GM06990 (cell line): ENCODE measurements at places on chromosomes 6 and 20.

- DNase-seq: no peak
Measured at GRCh38 chr20:35700625-35701148, 1.5 kb downstream of the ROMO1 start.

DNA sequence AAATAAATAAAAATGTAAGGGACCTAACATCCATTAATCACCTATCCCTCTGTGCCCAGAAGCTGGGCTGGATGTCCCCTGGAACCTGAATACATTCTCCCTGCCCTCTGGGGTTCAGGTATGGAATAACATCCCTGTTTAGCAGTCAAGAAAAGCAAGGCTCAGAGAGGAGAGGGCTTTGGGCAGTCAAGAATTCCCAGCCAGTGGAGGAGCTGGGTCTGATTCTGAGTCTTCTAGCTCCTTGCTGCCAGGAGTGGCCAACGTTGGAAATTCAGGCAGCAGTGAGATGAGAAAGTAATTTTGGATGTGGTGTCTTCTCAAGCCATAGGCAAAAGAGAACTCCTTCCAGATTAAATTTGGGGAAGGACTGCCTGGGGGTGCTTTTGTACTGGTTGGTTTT is 42.6 kb upstream of the ZNFX1 start:
- no peak for DNase-seq

DNA sequence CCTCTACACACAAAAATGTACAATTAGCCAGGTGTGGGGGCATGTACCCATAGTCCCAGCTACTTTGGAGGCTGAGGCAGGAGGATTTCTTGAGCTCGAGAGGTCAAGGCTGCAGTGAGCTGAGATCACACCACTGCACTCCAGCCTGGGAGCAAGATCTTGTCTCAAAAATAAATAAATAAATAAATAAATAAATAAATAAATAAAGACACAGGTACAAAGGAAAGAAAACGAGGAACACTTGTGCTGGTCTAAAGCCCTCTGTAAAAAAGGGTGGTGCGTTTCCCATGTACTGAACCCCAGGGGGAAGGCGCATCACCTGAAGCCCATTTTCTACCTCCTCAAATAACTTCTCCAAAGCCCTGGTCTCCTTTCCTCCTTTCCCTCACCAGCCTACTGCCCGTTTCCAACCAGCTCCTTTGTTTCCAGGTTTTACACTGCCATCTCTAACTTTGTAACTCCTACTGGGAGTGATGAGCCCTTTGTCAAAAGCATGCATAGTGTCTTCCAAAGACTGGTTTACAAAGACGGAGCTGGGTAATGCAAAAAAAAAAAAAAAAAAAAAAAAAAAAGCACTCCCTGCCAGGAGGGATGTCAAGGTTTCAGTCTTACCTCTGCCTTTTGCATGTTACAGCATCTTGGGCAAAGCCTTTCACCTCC is 81.5 kb upstream of the SOX4 start:
- DNase-seq: no peak

GRCh38 chr20:24006626-24007025 is 18.0 kb upstream of the GGTLC1 start:
- DNase-seq: no peak

GRCh38 chr20:37480919-37481318 is 40.1 kb upstream of the NNAT start:
- DNase-seq: no peak

GRCh38 chr6:33199687-33200218 is 712 bp downstream of the RXRB start:
- DNase-seq: peak; percentile 87

GRCh38 chr6:108838101-108838717 is 10.0 kb upstream of the ARMC2 start:
- DNase-seq: no peak

DNA sequence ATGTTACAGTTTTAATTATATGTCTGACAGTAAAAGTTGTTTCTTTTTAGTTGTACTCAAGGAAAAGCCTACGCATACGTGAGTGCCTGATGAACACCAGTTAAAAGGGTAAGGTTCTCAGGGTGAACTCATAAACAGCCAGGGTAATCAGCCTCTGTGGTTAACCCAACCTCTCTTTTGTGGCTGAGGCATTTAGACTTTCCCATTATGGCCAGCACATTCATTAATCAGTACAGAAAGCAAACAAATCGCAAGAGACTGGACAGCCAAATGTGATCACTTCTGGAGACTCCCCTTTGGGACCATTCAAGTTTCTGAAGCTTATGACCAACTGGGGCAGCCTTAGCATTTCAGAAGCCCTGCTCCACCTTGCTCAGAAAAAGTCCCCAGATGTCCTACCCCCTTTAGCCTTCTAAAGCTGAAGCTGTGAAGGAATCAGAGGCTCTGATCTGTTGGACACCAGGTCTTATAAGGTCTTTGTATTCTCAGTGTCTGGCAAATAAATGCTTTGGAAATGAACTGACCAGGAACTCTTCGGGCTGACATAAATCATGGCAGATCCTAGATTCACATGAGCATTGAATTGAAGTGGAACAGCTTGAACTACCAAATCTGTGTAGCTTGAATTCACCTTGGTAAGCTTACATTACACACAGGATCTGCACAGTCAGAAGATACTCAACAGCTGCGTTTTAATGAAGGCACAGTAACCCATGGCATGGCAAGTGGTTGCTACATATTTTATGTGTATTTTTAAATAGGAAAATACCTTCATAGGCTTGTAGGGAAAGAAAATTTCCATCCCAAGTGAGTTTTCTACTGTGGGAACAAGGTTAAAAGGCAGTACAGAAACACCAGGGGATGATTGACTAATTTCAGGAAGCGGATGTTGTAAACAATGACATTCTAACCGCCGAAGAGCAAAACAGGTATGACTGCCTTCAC is 18.7 kb downstream of the IL20RA start:
- DNase-seq: no peak

- no peak for DNase-seq
Measured at GRCh38 chr6:128569732-128570679, 49.6 kb upstream of the PTPRK start.

- no peak for DNase-seq
Measured at GRCh38 chr6:52144196-52145076, 41.7 kb upstream of the IL17A start.

DNA sequence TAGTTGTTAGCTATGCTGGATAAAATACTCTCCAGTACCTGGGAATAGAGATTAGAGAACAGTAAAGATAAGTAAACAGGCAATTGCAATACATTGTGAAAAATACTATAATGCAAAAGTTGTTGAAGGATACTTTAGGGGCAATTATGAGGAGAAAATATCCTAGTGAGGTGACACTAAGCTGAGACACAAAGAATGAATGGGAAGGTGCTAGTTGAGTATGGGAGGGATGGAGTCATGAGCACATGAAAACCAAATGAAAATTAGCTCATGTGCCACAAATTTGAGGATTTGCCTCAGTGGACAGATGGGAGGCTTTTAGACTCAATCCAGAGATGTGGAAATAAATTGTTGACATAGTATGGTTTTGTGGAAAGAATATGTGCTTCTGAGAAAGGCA is 370.5 kb upstream of the MMS22L start:
- no peak for DNase-seq

GRCh38 chr20:21804802-21805201 is 99.3 kb downstream of the PAX1 start:
- DNase-seq: no peak

DNA sequence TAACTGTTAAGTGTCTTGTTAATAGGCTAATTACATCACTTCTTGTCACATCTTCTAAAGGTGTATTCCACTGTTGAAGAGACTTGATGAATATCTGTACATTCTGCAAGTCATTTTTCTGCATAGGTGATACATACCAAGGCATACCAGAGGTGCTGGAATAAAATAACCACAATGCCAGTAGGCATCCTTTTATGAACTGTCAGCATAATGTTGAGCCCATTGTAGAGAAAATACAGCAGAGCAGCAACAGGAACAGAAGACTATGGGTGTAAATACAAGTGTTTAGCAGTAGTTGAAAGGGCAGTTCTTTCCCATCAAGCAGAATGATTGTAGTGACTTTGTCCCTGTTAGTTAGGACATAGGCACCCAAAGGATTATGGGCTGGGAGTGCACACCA is 44.4 kb upstream of the ZNF337 start:
- DNase-seq: no peak

DNA sequence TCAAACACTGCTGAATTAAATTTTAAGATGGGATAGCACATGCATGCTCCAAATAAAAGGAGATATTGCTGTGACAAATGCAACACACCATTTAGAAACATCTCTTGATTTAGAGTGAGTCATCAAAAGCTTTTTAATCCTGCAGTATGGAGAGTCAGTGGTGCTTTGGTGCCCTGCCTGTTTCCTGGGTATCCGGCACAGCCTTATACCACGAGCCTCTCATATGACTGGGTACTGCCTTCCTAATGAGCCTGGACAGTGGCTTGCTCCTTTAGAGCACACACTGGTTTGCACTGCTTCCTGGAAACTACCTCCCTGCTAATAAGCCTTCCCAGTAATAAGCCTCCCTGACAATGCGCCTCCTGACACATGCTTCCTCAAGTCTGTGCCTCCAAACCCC is 65.3 kb upstream of the KCNK16 start:
- DNase-seq: no peak

DNA sequence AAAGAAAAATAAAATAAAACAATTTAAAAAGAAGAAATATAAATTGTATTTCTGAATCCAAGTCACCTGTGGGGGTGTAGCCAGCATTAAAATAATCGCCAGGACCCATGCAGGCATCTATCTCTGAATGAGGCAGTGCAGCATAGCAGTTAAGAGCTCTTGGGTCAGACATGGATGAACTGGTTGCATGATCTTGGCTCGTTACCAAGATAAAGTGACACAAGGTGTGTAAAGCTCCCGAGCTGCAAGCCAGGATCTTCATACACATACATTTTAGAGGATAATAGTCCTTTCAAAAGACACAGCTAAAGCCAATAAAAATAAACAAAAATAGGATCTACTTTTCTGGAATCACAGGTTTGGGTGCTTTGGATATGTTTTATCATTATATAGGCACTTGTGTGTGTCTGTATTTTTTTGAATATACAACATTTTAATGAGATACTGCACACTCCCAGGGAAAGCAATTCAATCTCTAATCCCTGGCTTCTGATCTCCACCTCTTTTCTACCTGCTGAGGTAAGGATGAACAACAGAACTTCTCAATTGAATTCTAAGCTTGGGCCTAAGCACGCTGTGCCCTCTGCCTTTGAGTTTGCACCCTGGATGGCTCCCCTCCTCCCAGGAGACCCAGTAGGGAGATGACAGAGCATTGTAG is 8.9 kb downstream of the TRIM10 start:
- no peak for DNase-seq

GRCh38 chr6:736657-737446 is 43.9 kb upstream of the EXOC2 start:
- no peak for DNase-seq

GRCh38 chr6:110542311-110543024 is 66.1 kb upstream of the SLC22A16 start:
- DNase-seq: no peak

DNA sequence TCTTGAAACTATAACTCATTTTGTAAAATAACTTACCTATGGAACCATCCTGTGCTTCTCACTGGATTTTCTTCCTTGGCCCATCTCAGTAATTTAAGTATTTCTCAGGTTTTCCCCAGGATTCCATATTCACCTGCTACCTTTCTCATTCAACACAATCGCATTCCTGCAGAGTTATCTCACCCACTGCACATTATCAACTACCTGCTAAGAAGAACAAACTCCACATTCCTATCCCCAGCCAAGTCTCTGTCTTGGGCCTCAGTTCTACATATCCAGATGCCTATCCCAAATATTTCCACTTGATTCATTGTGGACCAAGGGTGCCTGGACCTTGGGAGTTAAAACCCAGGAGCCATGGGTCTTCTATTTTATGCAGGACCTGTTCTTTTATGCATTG is 60.2 kb upstream of the KCNQ5 start:
- DNase-seq: no peak

DNA sequence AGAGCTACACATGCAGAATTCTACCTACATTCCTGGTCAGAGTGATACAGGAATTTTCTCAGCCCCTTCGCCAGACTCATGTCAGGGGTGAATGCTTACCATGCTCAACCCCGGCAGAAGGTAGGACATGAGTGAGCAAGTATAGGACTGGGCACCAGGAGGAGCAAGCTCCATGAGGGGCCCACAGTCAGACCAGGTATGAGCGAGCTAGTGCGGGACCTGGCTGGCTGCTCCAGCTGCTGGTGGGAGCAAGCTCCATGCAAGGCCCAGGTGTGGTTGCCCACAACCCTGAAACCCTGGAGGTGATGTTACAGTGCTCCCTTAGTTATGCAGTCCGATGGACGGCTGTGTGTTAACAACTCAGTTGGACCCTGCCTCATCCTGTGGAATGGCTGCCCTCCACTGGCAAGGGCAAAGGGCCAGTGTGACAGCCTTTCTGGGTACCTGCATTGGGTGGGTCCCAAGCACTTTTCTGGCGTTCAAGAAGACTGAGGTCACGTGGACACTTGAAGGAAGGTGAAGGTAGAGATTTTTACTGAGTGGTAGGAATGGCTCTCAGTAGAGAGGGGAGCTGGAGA is 503.5 kb upstream of the CITED2 start:
- no peak for DNase-seq

DNA sequence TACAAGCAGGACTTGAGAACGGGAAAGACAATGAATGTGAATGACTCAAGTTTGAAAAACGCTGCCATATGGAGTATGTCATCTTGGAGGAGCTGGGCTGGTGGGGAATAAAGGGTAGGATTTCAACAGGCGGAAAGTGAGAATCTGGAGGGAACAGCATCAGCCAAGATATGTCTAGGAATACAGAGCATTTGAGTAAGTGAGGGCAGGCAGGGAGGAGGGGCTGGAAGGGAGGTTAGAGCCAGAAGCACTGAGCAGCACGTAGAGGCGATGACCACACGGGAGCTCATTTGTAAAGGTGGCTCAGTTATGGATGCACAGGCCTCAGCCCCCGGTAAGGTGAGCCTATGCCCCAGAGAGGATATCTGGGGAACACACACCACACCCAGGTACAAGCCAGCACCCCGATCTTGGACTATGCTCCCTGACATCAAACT is 115.1 kb downstream of the ZMYND8 start:
- no peak for DNase-seq

- no peak for DNase-seq
Measured at GRCh38 chr20:46563170-46563859, 12.9 kb upstream of the OCSTAMP start.

DNA sequence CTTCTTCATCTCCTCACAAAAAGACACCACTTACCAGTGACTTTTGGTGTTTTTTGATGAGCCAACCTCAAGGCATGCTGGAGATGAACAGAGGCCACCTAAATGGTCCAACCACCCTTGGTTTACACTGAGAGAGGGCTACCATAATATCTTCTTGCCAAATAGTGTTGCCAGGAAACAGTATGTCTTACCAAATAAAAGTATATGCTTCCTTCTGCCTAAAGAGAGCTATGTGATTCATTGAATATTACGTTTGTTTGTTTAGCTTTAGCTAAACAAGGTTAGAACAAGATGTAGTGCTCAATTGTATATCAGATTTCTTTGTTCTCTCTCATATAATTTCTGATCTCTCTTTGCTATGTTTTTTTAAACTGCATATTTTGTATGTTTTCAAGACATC is 40.6 kb upstream of the BMP6 start:
- DNase-seq: no peak
